ENCODE measurements at places on chromosomes 2 and 18.

DNA sequence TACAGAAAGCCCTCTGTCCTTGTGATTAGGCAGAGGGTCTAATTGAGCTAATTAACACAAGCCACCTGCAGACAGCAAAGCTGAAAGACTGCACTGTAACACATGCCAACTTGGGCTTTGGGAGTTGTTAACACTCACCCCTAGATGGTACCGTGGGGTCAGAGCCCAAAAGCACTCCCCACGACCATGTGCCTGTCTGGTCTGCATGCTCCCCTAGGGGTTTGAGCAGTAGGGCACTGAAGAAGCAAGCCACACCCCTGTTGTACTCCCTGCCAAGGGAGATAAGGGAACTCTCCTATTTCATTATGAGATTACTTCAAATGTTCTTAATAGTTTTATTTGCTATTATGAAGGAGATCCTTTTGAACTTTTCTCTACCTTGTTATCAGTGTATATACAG is 560.1 kb upstream of the FSHR start:
- DNase-seq, result no peak

DNA sequence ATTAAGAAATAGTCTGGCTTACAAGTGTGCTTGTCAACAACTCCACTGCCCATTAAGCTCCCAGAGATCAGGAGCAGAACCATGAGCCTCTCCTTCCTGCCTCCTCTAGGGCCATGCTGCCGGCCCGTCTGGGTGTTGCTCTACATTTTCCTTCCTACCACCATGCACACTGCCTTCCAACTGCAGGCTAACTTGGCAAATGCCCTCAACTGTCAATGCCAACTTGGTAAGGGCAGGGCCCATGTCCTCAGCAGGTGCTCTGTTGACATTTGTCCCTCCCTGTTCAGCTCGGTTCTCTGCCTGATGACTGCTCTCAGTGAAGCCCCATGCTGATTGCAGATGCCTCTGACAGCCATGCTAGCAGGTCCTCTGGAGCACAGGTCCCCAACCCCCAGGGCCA is 345.2 kb downstream of the ALK start:
- no peak for DNase-seq

- DNase-seq, result no peak
Measured at GRCh38 chr2:144405982-144406788, 113.7 kb downstream of the ZEB2 start.

DNA sequence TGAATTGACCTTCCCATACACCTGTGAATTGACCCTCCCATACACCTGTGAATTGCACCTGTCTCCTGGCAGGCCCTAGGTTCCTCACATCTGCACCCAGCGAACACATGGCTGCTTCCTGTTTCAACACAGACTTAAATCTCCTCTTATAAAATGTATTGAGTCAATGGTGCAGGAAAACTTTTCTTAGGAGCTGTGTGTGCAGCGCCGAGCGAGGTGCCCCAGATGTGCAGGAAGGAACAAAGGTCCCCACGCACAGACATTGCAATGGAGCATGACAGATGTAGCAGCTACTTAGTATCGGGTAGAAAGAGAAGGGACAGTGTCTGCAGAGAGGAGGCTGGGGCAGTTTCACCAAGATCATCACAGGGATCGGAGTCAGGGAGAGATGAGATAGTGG is 85.5 kb upstream of the PXDN start:
- no peak for DNase-seq

GRCh38 chr2:54572636-54573536 is 116.8 kb downstream of the SPTBN1 start:
- DNase-seq, result no peak

DNA sequence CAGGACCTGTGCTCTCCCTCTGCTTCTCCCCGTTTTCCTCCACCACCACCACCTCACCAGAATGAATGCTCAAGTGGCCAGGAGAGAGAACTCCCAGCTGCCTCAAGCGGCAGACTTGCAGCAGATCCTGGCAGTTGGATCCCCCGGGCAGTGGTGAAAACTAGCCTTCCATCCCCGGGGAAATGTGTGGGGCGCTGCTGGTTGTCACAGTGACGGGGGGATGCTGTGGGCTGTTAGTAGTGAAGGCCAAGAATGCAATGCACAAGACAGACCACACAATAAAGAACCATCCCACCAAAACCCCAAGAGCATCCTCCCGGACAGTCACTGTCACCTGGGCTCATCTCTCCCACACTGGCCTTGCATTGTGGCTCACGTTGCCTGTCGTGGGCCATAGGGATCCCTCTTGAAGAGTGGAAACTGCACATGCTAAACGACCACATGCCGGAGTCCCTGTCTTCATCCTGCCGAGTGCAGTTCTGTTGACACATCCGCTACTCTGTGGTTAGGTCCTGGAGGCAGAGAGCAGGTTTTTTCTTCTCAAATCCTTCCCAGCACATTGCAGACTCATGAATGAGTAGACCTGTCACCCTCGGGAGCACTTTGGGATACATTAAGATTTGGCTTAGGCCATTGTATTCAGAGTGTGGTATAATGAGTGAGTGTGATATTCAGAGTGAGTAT is 13.5 kb downstream of the SPATA3 start:
- no peak for DNase-seq

DNA sequence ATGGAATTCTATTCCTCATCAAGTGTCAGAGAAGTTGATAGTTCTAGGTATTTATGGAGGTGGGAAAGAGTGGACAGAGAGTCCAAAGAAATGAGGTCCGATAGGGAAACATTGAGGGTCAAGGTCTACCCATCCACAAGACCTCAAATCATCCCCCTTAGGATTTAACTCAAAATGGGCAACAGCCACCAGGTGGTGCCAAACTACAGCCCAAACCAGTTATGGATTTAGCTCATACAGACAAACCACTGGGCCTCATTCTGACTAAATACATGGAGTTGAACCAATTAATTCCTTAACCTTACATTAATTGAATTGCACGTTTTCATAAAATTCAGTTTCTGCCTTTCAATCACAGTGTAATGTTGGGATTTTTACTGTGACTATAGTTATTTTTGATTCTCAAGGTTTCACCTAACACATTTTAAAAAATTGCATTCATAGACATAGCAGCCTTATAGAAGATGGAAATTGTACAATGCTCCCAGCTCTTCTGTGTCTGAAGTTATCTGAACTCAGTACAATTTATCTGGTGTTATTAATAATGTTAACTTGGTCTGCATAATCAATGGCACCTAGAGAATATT is 98.2 kb upstream of the HNMT start:
- no peak for DNase-seq

- DNase-seq, result no peak
Measured at GRCh38 chr2:206343816-206344215, 69.4 kb downstream of the ZDBF2 start.

GRCh38 chr18:51279367-51279984 is 82.0 kb upstream of the MEX3C start:
- no peak for DNase-seq

DNA sequence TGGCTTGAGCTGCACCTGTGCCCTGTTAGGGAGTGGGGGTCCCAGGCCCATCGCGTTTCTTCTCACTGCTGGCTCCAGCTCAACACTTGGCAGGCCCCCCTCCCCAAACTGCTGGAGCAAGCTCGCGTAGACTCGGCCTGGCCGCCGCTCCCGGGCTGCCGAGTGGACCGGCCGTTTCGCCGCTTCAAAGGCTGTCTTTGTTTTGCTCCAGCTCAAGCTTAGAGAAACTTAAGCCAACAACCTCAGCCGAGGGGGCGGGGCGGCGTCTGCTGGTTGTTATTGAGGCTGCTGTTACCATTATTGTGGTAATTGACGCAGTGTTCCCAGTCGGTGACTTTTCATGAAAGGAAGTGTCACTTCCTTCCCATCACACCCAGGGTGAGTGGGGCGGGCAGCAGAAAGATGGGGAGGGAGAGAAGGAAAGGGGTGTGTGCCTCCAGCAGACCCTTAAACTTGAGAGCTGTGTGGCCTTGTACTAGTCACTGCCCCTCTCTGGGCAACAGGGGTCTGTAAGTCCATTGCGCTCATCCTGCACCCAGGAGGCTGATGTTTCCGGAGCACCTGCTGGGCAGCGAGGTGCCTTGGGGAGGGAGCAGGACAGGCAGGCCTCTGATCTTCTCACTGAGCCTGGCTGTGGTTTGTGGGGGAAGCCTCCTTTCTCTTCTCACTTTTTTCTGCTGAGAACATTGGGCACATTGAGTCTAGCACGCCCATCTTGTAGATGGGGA is 2.1 kb downstream of the ARID5A start:
- peak; percentile 73 for DNase-seq

DNA sequence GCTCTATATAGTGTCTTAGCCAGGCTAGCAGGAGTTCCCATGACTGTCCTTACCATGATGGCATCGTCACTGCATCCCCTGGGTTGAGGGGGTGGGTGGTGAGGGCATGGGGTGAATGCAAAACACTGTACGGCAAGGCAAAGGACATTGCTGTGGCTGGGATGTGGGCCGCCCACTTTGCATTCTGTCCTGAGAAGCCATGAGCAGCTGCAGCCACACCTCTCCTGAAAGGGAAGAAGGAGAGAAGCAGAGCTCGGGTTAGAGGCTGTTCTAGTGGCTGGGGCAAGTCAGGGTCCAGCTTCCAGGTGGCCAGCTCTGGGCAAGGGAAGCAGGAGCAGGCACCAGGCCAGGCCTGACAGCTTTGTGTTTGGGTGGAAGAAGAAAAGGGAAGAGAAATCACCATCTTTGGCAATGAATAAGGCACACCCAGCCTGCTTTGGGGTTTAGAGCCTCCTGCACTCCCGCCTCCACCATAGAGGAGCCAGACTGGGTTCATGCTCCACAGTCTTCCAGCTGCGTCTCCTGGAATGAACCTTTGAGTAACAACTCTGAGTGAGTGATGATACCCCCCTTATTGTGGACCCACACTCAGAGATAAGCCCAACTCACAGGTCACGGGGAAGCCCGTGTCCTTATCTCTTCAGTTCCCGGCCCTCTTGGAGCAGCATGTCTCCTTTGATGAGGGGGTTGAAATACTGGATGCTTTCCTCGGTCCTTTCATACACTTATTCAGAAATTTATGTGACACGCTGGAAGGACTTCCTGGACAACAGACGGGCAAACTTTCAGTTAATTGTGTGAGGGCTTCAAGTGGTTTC is 63.4 kb downstream of the INPP4A start:
- no peak for DNase-seq

DNA sequence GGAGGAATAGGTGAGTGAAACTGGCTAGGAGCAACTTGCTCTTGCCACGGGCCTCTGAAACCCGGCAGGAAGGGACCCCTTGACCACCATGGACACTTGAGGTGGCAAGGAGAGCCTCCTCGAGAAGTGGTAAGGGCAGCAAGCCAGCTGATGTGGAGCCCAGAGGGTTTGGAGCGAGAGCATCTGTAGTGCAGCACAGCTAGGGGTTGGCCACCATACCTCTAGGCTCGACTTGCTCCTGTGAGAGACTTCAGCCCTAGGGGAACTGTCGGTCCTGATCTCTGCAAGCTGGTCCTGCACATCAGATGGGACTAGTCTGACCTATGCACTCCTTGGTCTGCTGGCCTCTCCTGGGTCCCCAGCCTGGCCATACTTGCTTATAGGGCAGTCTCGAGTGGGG is 158.4 kb downstream of the CCDC178 start:
- no peak for DNase-seq

- no peak for DNase-seq
Measured at GRCh38 chr2:203876328-203876727, 8.8 kb downstream of the CTLA4 start.

- no peak for DNase-seq
Measured at GRCh38 chr2:113703386-113704299, 52.8 kb downstream of the SLC35F5 start.

All from stimulated activated CD4-positive, alpha-beta T cell treated with anti-CD3 and anti-CD28 coated beads, Interleukin-1b, Interleukin-23, amount 100 ng/mL, for 24 hours (primary cell).